ENCODE measurements at places on chromosomes 16 and 17. TPM values are rescaled to one million over a fixed set of nuclear protein-coding genes. Genes with fewer than 3 reads are reported as not detected.

GRCh38 chr17:34503528-34504195, 75.7 kb upstream of the TMEM132E start:
- no peak for DNase-seq

- peak; percentile 73 for DNase-seq
Measured at GRCh38 chr17:16378636-16379282, 2.1 kb upstream of the UBB start.

GRCh38 chr17:2710071-2710802, 1.3 kb downstream of the CLUH start:
- DNase-seq, result peak; percentile 66

- peak; percentile 80 for DNase-seq
Measured at GRCh38 chr16:70018254-70018653, 67.1 kb downstream of the CLEC18A start.

- no peak for DNase-seq
Measured at GRCh38 chr17:3884188-3884587, 8.7 kb downstream of the CAMKK1 start.

GRCh38 chr16:79810449-79811189, 210.1 kb upstream of the MAF start:
- no peak for DNase-seq

GRCh38 chr16:87956365-87957231, 5.4 kb downstream of the BANP start:
- DNase-seq, result peak; percentile 48

- DNase-seq, result no peak
Measured at GRCh38 chr16:62079236-62079635, 43.0 kb upstream of the CDH8 start.

The JMJD8 gene
- 52.4 TPM for total RNA-seq

The RHBDF1 gene
- total RNA-seq, result 70.7 TPM

The NOTUM gene
- total RNA-seq, result 8.0 TPM

The MARVELD3 gene
- 15.7 TPM for total RNA-seq
